ENCODE measurements at places on chromosomes 16 and 17.

GRCh38 chr17:56292578-56292977, 139.3 kb downstream of the ANKFN1 start:
- DNase-seq = no peak

- no peak for DNase-seq
These were observed 19.1 kb downstream of the C16orf95 start for GRCh38 chr16:87297918-87298631.

GRCh38 chr17:70447588-70447987, 278.3 kb downstream of the KCNJ2 start:
- DNase-seq = no peak

GRCh38 chr17:17812211-17813054, 24.4 kb downstream of the SREBF1 start:
- DNase-seq = no peak

GRCh38 chr16:11949527-11949926, 7.7 kb upstream of the NPIPB2 start:
- no peak for DNase-seq

- no peak for DNase-seq
These were observed 6.0 kb upstream of the HS3ST3B1 start for GRCh38 chr17:14294876-14295275.

DNA sequence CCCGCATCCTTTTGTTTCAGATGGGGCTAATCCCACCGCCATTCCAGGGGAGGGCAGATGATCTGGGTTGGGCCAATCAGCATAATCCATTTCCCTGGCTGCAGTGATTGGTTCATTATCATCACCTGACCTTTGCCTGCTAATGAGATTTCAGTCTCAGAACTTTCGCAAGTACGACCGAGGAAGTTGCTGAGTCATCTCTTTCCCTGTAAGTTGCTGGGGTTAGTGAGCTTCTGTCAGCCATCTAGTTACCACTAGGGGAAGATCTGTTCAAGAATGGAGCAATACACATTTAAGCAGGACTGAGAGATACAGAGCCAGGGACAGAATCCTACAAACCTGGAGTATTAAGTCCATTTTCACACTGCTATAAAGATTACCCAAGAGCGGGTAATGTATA, 65.3 kb upstream of the NUDT7 start:
- no peak for DNase-seq

GRCh38 chr17:11953924-11954323, 43.4 kb downstream of the ZNF18 start:
- no peak for DNase-seq

GRCh38 chr16:23650674-23651416, 9.6 kb downstream of the DCTN5 start:
- DNase-seq = no peak

GRCh38 chr17:11980813-11981212, 16.5 kb downstream of the ZNF18 start:
- no peak for DNase-seq

DNA sequence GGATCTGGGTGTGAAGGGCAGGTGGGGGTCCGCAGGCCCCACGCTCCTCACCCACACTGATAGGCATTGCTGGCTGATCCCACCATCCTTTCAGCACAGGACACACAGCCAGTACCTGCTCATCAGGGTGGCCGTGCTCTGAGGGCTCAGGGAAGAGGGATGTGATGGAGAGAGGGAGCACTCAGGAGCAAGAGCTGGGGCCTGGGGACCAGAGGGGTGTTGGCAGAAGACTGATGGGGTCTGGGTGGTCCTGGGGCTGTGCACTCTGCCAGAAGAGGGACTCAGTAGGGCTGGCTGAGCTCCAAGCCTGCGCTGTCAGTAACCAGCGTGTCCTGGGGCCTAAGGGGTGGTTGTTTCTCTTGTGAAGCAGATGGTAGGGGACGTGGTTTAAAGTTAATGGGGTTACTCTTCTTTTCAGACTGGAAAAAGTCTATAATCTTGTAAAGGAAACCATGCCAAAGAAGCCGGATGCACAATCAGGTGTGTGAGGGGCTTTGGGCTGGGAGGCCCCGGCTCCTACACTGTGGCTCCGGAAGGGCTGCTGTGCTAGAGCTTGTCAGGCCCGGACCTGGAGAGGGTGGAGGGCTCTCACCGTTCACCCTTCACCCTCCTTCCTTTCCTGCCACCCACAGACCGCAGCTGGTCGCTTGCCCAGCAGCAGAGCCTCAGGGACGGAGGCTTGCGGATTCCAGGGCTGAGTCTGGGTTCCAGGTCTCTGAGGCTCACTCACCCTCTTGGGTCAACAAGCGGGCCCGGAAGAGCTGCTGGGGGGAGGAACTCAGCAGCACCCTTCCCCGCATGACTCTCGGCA, 27.8 kb downstream of the POLR3E start:
- no peak for DNase-seq

GRCh38 chr16:54375071-54375470, 88.5 kb upstream of the IRX3 start:
- no peak for DNase-seq

GRCh38 chr17:81710514-81711308, 1.4 kb upstream of the SLC25A10 start:
- DNase-seq = no peak

DNA sequence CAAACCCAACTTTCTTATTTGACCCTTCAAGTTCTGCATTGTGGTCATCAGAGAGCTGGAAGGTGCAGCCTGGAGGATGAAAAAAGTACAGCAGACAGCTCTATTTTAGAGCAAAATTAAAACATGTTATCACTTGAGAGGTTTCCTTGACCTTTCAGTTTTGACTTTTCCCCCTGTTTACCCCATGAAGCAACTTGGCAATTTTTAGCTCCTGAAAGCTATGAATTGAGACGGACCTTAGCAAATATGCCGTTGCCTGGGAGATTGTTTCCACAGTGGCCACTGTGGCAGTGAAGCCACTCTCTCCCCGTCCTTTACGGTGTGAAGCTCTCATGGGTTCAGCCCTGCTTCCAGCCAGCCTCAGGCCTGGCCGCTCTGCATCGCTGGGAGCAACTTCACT, 398.6 kb downstream of the CPPED1 start:
- DNase-seq = no peak

GRCh38 chr16:88382491-88383400, at the start of gene ZNF469:
Gene ZNF469 (plus strand): TSS chr16:88382959. CDS start chr16:88427471, 44,512 bp downstream.
- DNase-seq = no peak

DNA sequence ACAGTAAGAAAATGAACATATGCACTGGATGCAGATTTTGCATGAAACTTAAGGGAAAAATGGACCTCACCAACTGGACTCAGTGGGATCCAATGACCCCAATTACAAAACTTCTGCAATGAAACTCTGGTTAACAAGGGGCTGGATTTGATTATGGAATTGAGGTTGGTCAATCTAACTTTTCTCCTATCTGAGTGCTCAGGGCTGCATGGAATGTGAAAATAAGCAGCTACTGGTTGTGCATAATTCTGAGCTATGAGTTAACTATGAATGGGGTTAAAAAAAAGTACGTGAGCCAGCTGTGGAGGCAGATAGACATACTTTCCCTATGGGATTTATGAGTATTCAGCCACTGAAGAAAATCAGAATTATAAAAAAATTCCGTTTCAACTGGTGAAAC, 9.2 kb downstream of the FAM20A start:
- DNase-seq = no peak

GRCh38 chr16:10206215-10206614, 24.0 kb upstream of the GRIN2A start:
- DNase-seq = no peak

DNA sequence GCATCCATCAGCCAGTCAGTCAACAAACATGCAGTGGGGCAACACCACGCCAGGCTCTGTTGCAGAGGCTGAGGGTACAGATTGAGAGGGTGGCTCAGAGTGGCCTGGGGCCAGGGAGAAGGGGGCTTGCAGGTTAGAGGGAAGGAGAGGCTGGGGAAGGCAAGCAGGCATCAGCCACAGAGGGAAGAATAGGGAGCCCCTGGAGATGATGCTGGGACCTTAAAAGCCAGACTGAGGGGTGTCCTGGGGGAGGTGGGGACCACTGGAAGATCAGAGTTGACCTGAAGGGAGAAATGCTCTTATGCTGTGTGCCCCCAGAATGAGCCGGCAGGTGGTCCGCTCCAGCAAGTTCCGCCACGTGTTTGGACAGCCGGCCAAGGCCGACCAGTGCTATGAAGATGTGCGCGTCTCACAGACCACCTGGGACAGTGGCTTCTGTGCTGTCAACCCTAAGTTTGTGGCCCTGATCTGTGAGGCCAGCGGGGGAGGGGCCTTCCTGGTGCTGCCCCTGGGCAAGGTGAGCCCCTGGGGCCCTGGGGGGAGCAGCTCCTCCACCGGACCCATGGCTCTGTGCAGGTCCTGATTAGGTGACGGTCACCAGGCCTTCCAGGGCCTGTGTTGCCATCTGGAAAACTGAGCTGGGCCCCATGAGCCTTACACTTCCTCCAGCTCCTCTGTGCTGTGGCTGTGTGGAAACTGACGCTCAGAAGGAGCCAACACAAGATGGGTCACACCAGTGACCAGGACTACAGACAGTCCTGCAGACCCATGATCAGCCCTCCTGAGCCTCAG, 1.7 kb downstream of the CORO1A start:
- DNase-seq = peak; percentile 14

GRCh38 chr16:10408824-10409381, 23.0 kb downstream of the ATF7IP2 start:
- DNase-seq = no peak

DNA sequence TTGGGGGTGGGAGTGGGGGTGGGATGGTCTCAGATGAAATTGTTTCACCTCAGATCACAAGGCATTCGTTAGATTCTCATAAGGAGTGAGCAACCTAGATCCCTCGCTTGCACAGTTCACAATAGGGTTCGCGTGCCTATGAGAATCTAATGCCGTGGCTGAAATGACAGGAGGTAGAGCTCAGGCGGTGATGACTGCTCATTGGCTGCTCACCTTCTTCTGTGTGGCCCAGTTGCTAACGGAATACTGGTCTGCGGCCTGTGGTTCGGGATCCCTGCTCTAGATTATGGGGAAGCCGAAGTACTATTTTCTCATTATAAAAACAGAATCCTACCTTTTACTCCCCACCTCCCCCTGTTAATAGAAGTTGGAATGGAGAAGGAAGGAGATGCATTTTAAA, 18.9 kb downstream of the CLTC start:
- no peak for DNase-seq

- DNase-seq = no peak
These were observed 107.1 kb downstream of the VPS53 start for GRCh38 chr17:607361-608147.

DNA sequence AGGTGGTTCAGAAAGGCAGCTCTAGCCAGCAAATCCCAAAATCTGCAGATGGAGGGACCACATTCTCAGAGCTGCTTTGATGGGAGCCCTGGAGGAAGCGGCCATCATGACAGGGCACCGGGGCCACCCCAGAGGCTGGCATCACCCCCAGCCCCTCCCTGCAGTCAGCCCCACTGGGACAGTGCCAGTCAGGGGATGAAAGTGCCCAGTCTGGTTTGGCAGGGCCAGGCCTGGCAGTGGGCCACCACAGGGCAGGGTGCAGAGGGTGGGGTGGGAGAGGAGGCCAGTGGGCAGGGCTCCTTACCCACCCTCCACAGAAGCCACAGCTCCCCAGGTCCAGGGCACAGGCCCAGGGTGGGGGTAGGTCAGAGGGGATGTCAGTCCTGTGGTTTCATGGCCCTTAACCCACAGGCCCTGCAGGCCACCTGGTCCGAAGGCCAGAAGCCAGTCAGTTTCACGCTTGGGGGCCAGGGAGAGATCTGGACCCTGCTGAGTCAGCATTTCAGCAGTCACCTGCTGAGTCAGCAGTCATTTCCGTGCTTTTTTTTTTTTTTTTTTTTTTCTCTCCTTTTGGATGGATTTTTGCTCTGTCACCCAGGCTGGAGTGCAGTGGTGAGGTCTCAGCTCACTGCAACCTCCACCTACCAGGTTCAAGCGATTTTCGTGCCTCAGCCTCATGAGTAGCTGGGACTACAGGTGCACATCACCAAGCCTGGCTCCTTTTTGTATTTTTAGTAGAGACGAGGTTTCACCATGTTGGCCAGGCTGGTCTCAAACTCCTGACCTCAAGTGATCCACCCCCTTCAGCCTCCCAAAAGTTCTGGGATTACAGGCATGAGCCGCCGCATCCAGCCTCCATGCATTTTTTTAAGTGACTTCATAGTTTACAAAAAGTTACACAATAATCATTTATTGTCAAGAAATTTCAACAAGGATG, 10.4 kb downstream of the SLC25A10 start:
- no peak for DNase-seq

DNA sequence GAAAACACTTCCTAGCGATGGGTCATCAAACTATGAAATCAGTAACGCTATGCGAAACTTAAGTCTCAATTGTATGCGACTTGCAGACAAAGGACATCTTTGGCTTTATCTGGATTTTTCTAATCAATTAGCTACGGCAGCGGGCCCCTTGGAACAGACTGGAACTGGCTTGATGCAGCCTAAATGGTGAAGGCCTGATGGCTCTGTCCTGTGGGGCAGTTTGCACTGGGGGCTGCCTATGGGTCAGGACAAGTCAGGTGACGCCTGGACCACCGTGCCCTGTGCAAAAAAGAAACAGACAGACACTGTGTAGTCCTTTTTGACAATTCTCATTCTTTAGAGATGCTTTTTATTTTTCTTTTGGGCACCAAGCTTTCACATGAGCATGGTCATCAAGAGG, 22.0 kb downstream of the MTHFSD start:
- DNase-seq = no peak
